ENCODE measurements at places on chromosomes 2 and 18. TPM values are rescaled to one million over a fixed set of nuclear protein-coding genes. Genes with fewer than 3 reads are reported as not detected.

The DSC3 gene
- 0.04 TPM for total RNA-seq

The HOXD10 gene
- total RNA-seq = not detected

The LYPD6 gene
- not detected for total RNA-seq

The SPP2 gene
- total RNA-seq = not detected

The CYP26B1 gene
- total RNA-seq = not detected

The RIT2 gene
- not detected for total RNA-seq

The CDK15 gene
- not detected for total RNA-seq

The C1QL2 gene
- not detected for total RNA-seq

The DNER gene
- total RNA-seq = not detected

The STARD6 gene
- total RNA-seq = not detected

DNA sequence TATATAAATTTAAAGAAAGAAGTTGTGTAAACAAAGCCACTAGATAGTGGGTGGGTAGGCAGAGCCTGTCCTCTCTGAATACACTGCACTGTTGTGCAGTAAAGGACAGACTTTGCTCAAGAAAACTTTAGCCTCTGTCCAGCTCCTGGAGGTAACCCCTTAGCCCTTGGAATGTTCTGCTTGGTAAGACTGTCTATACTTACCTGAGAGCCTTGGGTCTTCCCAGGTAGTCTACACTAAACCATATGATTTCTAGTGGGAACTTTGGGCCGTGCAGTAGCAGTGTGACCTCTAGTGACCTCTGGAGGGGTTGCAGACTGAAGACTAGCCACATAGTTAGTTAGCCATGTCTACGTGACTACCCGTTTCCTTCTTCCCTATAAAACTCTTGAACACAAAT is 678.3 kb upstream of the NRXN1 start:
- peak; percentile 1 for DNase-seq

- no peak for DNase-seq
These were observed 66.6 kb upstream of the GPC1 start for GRCh38 chr2:240368781-240369331.

- no peak for DNase-seq
These were observed 42.7 kb upstream of the GORASP2 start for GRCh38 chr2:170886386-170886785.

DNA sequence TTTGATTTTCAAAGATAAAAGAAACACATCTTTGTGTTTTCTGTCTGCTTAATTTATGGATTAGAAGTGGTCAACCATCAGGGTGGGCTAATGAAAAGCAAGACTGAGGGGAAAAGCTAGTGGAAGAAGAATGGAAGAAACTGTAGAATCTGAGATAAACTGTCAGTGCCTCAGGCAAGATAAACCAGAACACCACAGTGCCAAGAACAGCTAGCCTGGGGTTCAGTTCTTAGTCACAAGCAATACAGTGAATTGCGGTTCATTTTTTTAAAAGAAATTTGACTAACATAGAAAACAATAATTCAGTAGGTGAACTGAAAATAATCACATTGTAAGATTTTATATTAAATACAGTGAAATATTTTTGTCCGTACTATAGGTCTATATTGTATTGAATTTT is 22.0 kb upstream of the LNPK start:
- DNase-seq = no peak

- no peak for DNase-seq
These were observed 292.3 kb upstream of the SIX2 start for GRCh38 chr2:45301307-45302277.

DNA sequence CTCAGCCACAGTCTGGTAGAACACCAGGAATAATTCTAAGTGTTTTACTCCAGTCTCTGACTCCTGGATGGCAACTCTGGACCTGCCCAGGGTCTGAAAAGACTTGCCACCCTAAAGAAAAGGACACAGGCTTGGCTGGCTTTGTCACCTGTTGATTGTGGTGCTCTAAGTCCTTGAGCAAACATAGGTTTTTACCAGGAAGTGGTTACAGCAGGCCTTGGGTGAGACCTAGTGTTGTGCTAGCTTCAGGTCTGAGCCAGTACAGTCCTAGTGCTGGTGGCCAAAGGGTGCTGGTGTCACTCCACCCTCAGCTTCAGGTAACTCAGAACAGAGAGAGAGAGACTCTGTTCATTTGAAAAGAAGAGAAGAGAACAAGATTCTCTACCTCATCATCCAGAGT is 1239.4 kb upstream of the CRIM1 start:
- no peak for DNase-seq

DNA sequence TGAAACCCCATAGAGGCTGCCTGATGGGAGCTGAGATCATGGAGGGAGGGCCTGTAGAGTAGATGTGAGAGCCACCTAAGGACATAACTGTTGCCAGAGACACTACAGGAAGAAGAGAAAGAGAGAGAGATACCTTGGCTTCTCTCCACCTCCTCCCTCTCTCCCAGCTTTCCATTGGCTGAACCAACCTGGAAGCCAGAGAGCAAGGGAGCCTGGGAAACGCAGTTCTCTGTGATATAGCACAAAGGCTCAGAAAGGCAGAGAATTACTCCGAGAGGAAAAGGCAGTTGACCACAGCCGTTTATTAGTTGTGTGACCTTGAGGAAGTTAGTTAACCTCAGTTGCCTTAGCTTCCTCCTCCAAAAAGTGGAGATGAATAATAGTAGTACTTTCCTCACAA is 37.7 kb upstream of the MAT2A start:
- no peak for DNase-seq

DNA sequence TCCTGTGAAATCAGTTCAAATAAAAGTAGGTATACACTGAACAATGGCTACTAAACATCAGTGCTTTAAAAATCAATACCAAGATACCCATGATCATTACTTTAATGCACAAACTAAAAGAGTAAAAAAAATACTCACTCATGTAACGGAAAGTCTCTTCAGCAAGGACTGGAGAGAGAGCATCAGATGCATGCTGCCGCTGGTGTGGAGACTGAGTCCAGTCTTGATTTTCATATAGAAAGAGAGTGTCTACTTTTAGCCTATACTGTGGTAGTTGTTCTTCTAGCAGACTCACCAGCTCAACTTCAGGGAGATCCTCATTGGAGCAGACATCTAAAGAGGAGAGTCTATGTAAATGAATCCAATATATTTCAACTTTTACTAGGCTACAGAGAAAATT is 44.0 kb downstream of the TRAK2 start:
- DNase-seq = no peak

- no peak for DNase-seq
These were observed 95.0 kb upstream of the HDAC4 start for GRCh38 chr2:239495791-239496233.
